Dermis blood vessel endothelial cell (primary cell): ENCODE measurements at places on chromosomes 12 and 14. TPM values are rescaled to one million over a fixed set of nuclear protein-coding genes. Genes with fewer than 3 reads are reported as not detected.
A peak's percentile ranks its signal among the peaks of the same experiment; 100 is the strongest.

DNA sequence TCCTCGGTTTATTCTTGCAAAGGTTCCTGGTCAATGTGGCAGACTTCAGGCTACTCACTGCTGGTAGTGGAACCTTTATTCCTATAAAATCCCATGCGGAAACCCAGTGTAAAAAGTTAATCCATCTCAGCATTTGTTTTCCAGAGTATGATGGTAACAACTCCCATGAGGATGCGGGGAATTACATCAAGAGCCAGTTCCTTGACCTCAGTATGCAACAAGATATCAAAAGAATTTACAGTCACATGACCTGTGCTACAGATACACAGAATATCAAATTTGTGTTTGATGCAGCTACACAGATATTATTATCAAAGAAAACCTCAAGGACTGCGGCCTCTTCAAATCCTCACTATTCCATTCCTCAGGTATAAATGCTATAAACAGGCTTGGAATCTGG lies 19.3 kb downstream of the CPM start:
- DNase-seq: no peak

DNA sequence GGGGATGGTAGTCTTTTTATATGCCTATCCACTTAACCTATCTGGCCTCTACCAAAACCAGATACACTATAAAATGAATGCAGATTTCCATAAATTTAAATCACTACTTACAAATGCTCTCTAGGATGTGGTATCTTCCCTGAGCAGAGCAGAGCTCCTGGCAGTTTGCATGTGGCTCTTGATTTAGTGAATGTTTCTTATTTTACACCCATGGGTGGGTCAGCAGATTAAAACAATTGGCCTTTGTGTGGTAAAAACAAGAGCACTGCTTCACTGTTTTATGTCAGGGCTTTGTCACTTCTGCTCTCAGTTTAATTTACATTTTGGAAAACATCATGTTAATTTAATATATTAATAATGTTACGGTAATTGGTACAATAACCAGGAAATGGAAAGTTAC lies 5.5 kb downstream of the TAS2R19 start:
- no peak for DNase-seq

DNA sequence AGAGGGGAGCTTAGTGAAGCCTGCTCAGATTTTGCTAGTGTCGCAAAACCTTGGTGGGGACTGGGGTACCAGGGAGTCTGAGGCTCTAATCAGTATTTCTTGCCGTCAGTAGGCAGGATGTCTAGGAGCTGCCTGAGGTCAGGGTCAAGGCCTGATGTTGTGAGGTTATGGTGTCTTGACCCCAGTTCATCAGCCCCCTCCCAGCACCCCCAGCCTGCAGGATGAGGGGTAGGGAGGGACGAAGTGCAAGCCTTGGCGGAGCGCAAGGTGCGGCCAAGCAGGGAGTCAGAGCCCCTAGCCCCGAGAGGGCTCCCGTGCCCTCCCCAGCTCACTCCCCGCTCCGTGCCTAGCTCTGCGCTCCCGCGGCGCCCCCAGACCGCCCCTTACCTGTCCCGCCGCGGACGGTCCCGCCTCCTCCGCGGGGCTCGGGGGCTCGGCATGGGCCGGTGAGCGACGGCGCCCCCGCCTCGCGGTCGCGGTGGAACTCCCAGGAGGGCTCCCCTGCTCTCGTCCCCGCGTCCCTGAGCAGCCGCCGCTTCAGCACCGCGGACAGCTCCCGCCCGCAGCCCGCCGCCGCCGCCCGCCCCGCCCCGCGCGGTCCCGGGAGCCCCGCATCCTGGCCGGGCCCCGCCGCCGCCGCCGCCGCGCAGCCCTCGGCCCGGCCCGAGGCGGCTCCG lies 347 bp downstream of the SYNDIG1L start:
- DNase-seq: peak; percentile 40

DNA sequence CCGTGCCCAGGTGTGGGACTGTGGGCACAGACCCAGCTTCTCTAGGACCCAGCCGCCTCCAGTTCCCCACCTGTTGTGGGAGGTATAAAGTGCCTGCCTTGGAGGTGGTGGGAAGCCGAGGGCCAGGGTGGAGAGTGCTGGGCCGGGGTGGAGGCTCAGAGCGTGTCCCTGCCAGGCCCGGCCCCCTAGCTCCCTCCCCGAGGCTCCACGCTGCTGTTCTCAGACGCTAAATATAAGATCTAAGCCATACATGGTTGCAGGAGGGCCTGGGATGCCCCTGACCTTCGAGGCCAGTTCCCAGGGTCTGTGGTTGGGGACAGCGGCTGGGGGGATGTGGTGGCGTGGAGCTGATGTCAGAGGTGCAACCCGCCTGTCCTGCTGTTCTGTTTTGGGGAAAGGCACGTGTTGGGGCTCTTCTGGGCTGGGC lies 10.8 kb downstream of the INF2 start:
- DNase-seq: no peak

- no peak for DNase-seq
Observed at GRCh38 chr14:40269436-40269835, 837.2 kb upstream of the FBXO33 start.

DNA sequence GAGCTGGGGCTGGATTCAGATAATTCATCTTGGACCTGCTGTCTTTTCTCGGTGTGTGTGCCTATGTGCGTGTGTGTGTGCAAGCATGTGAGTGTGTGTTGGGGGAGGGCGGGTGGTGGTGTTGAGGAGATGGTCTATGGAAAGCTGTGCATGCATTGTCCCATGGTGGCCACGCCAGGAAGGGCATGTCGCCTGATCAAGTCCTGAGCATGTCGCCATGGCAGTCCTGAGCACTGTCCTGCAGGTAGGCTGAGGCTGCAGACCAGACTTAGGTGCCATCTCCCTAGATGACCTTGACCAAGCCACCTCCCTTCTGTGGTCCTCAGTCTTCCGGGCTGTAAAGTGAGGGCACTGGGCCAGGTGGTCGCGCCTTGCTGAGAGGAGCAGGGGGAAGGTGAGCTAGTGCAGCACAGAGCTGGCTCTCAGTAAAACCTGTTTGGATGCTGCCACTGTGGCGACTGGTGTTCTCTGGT lies 81.4 kb downstream of the PAPOLA start:
- DNase-seq: no peak

HOXC4 gene
- total RNA-seq: not detected in 2 replicates

CLEC4A gene
- total RNA-seq: 0.19 TPM in 1 of 2 replicates, not detected in the other

TCTN2 gene
- total RNA-seq: 6.5 and 8.0 TPM in 2 replicates

TTC9 gene
- total RNA-seq: 0.23 and 0.34 TPM in 2 replicates
